Mesendoderm (in vitro differentiated cells): ENCODE measurements at places on chromosomes 16 and 17.

DNA sequence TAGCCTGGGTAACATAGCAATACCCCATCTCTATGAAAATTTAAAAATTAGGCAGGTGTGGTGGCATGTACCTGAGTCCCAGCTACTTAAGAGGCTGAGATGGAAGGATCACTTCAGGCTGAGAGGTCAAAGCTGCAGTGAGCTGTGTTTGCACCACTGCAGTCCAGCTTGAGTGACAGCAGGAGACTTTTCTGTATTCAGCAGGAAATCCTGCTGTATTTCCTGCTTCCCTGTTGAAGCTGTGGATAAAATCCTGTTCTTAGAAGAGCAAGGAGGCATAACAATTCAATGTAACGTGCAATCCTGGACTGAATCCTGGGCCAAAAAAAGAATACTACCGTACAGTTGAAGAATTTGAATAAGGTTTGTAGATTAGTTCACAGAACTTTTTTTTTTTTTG is 62.2 kb downstream of the FBXL20 start:
- DNase-seq = no peak
- H3K27ac ChIP-seq = no peak overlapping the region
- no peak overlapping the region for H3K4me3 ChIP-seq
- no peaks in the 10 kb centered on the region for H3K4me1 ChIP-seq
- no peaks in the 10 kb centered on the region for H3K36me3 ChIP-seq

- H3K4me3 ChIP-seq = no peak overlapping the region
- DNase-seq = no peak
- H3K27me3 ChIP-seq = no peaks in the 10 kb centered on the region
- H3K36me3 ChIP-seq = no peaks in the 10 kb centered on the region
- no peak overlapping the region for H3K27ac ChIP-seq
These were observed 975.7 kb upstream of the RBFOX1 start for GRCh38 chr16:6356911-6357310.

- H3K36me3 ChIP-seq = peaks cover 2% of the 10 kb centered on the region
- H3K4me1 ChIP-seq = peaks cover 7% of the 10 kb centered on the region
- H3K27me3 ChIP-seq = no peaks in the 10 kb centered on the region
These were observed 756 bp upstream of the MVP start for GRCh38 chr16:29819506-29819905.

DNA sequence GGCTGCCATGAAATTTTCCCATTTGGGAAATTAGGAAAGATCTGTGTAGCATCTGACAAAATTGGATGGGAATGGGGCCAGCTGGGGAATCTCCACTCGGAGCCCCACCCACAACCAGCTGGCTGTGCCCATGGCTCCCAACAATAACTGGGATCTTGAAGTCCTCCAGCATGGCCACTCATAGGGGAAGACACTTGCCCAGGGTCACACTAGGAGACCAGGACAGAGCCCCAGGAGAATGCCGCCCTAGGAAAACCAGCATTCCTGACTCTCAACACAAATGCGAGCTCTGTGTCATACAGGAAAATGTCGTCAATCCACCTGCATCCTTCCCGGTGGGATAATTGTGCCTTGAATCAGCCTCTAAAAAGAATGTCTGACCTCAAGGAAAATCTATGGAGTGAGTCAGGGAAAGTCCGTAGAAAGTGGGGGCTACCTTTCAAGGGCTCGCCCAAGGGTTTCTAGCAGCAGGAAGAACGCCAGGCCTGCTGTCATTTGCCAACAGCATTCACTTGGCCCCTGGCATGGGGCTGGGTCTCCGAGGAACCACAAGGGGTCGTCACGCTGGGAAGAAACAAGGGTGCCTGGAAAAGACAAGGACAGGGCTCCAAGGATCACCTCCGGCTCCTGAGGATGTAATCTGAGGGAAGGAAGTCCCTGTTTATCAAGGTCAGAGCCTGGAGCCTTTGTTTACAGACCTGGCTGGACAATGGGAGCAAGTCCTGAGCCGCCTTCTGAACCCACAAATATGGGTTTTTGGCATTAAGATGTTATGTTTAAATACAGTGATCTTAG is 15.9 kb downstream of the CDH5 start:
- H3K4me1 ChIP-seq = peaks cover 4% of the 10 kb centered on the region
- peak overlapping the region; percentile 51 for H3K27ac ChIP-seq
- no peaks in the 10 kb centered on the region for H3K36me3 ChIP-seq
- H3K27me3 ChIP-seq = no peaks in the 10 kb centered on the region
- peak; percentile 96 for DNase-seq
- H3K4me3 ChIP-seq = no peak overlapping the region

- DNase-seq = peak; percentile 61
- H3K4me1 ChIP-seq = no peaks in the 10 kb centered on the region
- no peak overlapping the region for H3K27ac ChIP-seq
- H3K4me3 ChIP-seq = no peak overlapping the region
- H3K36me3 ChIP-seq = no peaks in the 10 kb centered on the region
- H3K27me3 ChIP-seq = no peaks in the 10 kb centered on the region
These were observed 60.3 kb upstream of the CORO6 start for GRCh38 chr17:29682987-29683386.

DNA sequence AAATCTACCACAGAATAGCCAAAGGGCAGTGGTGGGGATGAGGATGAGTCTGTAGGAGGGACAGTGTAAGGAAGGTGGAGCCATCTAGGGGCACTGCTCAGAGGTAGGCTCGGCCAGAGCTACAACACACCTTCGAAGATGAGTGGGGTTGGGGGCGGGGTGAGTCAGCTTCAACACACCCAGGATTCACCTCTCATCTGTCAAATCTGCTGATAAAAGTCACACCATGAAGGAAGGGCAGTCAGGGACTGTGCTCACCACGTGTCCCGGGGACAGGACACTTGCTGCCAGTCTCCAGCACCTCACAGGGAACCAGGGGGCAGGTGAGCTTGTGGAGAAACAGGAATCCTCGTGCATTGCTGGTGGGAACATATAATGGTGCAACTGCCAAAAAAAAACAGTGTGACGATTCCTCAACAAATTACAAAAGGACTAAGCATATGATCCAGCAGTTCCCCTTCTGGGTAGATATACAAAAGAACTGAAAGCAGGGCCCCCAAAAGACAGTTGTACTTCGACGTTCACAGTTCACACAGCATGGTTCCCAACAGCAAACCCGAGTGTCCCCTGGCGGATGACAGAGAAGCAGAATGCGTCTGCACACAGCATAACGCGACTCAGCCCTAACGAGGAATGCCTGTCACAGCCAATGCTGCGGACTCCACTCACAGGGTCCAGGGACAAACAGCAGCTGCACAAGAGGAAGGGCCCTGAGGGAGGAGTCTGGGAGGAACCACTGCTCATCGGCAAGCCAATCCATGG is 133.1 kb downstream of the ANKRD11 start:
- H3K36me3 ChIP-seq = no peaks in the 10 kb centered on the region
- no peak overlapping the region for H3K27ac ChIP-seq
- H3K4me1 ChIP-seq = peaks cover 12% of the 10 kb centered on the region
- DNase-seq = peak; percentile 83
- no peak overlapping the region for H3K4me3 ChIP-seq

DNA sequence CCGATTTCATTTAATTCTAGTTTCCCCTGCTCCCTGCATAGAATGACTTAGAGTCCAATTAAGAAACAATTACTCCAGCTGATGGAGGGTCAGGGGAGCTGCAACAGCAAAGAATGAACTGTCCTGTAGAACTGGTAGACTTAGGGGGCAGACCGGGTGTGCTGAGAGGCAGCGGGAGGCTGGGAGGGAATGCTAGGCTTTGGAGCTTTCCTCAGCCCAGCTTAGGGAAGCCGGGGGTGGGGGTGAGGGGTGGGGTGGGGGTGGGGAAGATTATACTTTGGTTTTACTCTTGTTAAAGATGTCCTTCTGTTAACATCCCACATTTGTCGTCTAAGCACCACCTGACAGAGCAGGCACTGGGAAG is 458.6 kb upstream of the ASIC2 start:
- H3K4me1 ChIP-seq = peaks cover 6% of the 10 kb centered on the region
- H3K4me3 ChIP-seq = no peak overlapping the region
- peak; percentile 37 for DNase-seq
- no peak overlapping the region for H3K27ac ChIP-seq

DNA sequence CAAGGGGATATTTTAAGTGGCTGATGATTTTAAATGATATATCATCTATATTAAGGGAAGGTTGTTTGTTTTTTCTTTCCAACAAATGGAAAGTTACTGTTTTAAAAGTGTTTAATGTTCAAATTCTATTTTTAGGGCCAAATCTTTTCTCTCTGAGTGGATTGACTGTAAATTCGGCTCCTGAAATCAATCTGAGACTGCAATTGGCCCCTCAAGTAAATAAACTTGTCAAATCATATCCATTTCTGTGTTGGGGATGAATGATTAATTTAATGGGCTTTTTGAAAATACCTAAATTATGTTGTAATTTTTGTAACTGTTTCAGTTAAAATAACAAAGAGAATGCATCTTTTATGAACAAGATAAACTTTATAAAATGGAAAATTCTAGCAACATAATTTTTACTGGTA is 2.6 kb downstream of the HS3ST3A1 start:
- peaks cover 2% of the 10 kb centered on the region for H3K4me1 ChIP-seq
- no peak overlapping the region for H3K4me3 ChIP-seq
- H3K36me3 ChIP-seq = no peaks in the 10 kb centered on the region
- no peak for DNase-seq
- H3K27me3 ChIP-seq = no peaks in the 10 kb centered on the region

GRCh38 chr17:31537565-31538011 is 146.1 kb downstream of the RAB11FIP4 start:
- no peak overlapping the region for H3K27ac ChIP-seq
- H3K36me3 ChIP-seq = no peaks in the 10 kb centered on the region
- H3K27me3 ChIP-seq = no peaks in the 10 kb centered on the region
- H3K4me3 ChIP-seq = no peak overlapping the region
- no peaks in the 10 kb centered on the region for H3K4me1 ChIP-seq

GRCh38 chr17:15184872-15185624 is 80.1 kb downstream of the PMP22 start:
- no peaks in the 10 kb centered on the region for H3K36me3 ChIP-seq
- no peak for DNase-seq
- H3K27me3 ChIP-seq = no peaks in the 10 kb centered on the region

DNA sequence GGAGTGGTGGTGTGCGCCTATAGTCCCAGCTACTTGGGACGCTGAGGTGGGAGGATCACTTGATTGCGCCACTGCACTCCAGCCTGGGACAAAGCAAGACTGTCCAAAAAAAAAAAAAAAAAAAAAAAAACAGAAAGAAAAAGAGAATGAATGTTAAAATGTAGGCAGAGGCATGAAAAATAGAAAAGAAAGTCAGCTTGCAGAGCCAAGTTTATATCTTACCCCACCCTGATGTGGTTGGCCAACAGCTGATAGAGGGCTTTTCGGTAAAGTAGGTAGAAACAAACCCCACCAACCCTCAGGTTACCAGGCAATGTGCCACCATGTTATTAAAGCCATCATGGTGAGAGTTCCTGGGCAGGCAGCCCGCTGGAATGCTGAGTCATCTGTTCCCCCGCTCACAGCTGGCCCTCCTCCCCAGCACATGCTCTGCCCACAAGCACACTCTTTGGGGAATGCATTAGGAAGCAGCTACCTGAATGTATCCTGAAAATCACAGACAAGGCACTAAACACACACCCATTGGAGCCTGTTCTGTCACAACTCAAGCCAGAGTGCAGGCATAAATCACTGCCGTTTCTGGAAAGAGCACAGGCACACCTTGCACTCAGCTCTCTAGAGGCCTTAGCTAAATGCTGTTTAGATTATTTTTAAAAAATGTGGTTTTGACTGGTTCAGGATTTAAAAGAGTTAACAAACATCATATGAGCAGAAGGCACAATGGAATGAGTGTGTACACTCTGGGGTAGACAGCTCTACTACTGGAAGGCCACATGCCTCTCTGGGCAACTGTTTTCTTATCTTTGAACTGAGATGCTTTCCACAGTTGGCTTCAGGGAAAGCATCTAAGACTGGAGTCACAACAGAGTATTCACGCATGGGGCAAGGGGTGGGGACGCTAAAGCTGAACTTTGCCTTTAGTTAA is 128.5 kb downstream of the PARN start:
- no peaks in the 10 kb centered on the region for H3K36me3 ChIP-seq
- no peak overlapping the region for H3K27ac ChIP-seq
- no peaks in the 10 kb centered on the region for H3K27me3 ChIP-seq
- peaks cover 21% of the 10 kb centered on the region for H3K4me1 ChIP-seq
- DNase-seq = peak; percentile 93

- no peaks in the 10 kb centered on the region for H3K4me1 ChIP-seq
- no peak for DNase-seq
- no peak overlapping the region for H3K4me3 ChIP-seq
- no peaks in the 10 kb centered on the region for H3K36me3 ChIP-seq
- H3K27ac ChIP-seq = no peak overlapping the region
- H3K27me3 ChIP-seq = no peaks in the 10 kb centered on the region
These were observed 42.9 kb downstream of the PAFAH1B1 start for GRCh38 chr17:2636169-2636930.

DNA sequence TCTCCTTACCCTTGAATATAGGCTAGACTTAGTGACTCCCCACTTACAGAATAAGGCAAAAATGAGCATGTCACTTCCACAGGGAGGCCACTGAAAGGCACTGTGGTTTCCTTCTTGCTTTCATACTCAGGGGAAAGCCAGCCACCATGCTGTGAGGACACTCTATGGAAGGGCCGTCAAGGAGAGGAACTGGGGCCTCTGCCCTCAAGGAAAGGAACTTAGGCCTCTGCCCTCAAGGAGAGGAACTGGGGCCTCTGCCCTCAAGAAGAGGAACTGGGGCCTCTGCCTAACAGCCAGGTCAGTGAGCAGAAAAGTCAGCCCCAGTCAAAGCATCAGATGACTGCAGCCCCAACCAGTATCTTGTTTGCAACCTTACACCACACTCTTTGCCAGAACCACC is 30.1 kb downstream of the VPS35 start:
- H3K4me1 ChIP-seq = no peaks in the 10 kb centered on the region
- no peak for DNase-seq
- no peak overlapping the region for H3K27ac ChIP-seq
- H3K27me3 ChIP-seq = no peaks in the 10 kb centered on the region
- H3K36me3 ChIP-seq = peaks cover 13% of the 10 kb centered on the region

DNA sequence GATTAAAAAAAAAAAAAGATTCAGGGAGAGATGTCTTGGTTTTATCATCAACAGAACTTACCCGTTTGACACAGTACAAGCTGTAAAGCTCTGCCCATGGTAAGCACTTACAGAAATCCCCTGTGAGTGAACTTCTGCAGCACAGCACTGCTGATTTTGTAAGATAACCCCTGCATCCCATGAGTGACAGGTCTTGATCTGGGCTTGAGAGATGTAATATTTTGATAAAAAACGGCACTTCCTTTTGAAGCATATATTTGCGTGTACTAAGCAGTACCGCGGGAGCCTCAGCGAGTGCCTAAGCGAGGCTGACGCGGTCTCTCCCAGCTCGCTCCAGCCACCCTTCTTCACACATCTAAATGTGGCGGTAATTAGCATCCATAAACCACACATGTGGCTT is 50.5 kb downstream of the IKZF3 start:
- no peaks in the 10 kb centered on the region for H3K27me3 ChIP-seq
- H3K4me3 ChIP-seq = no peak overlapping the region

GRCh38 chr17:39556423-39556822 is 51.3 kb downstream of the NEUROD2 start:
- no peaks in the 10 kb centered on the region for H3K4me1 ChIP-seq
- no peaks in the 10 kb centered on the region for H3K27me3 ChIP-seq
- peaks cover 1% of the 10 kb centered on the region for H3K36me3 ChIP-seq

DNA sequence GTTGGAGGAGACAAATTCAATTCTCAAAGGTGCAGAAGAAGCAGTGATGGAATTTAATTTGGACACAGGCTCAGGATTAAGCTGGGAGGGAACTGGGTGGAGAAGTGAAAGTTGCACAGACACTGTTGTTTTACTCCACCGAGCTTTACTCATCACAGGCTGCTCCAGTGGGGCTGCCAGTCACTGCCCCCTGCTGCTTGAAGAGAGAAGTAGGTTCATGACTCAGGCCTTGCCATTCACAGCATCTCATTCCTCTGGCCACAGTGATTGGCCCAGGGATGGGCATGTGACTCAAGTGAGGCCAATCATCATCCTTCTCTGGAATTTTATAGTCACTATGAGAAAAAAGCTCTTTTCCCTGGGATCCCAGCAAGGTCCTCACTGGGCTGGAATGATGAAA is 11.8 kb downstream of the GNAO1 start:
- no peaks in the 10 kb centered on the region for H3K4me1 ChIP-seq
- no peak overlapping the region for H3K4me3 ChIP-seq
- no peak overlapping the region for H3K27ac ChIP-seq
- H3K36me3 ChIP-seq = no peaks in the 10 kb centered on the region
- no peaks in the 10 kb centered on the region for H3K27me3 ChIP-seq
